ENCODE measurements at places on chromosomes 13 and 19.

GRCh38 chr13:80873589-80873988 is 532.7 kb upstream of the SPRY2 start:
- no peak for DNase-seq

GRCh38 chr19:30253581-30253996 is 118.6 kb upstream of the ZNF536 start:
- DNase-seq: peak; percentile 76

DNA sequence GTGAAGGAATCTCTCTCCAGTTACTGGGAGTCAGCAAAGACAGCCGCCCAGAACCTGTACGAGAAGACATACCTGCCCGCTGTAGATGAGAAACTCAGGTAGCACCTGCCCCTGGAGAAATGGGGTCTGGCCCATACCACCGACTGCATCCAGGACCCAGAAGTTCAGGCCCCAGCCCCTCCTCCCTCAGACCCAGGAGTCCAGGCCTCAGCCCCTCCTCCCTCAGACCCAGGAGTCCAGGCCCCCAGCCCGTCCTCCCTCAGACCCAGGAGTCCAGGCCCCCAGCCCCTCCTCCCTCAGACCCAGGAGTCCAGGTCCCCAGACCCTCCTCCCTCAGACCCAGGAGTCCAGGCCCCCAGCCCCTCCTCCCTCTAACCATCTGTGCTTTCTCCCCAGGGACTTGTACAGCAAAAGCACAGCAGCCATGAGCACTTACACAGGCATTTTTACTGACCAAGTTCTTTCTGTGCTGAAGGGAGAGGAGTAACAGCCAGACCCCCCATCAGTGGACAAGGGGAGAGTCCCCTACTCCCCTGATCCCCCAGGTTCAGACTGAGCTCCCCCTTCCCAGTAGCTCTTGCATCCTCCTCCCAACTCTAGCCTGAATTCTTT is 3.0 kb downstream of the APOC2 start:
- DNase-seq: no peak

DNA sequence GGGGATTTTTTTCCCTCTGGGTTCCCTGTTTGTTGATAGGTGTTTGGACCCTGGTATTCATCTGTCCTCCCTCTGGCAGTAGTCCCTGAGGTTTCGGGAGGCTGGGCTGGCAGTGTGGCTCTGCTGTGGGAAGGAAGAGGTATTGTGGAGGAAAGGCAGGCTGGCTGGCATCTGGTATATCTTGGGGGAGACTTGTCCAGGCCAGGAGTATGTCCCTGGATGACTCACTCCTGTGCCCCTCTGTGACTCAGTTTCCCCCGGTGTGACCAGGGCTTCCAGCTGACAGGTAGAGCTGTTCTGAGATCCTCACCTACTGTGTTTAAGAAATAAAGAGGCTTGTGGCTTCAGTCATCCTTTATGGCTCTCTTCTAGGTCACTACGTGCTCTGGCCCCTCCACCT is 14.2 kb upstream of the ZNF492 start:
- DNase-seq: no peak

Data from D341Med (cell line).